ENCODE measurements at places on chromosomes 7 and 10. TPM values are rescaled to one million over a fixed set of nuclear protein-coding genes. Genes with fewer than 3 reads are reported as not detected.

DNA sequence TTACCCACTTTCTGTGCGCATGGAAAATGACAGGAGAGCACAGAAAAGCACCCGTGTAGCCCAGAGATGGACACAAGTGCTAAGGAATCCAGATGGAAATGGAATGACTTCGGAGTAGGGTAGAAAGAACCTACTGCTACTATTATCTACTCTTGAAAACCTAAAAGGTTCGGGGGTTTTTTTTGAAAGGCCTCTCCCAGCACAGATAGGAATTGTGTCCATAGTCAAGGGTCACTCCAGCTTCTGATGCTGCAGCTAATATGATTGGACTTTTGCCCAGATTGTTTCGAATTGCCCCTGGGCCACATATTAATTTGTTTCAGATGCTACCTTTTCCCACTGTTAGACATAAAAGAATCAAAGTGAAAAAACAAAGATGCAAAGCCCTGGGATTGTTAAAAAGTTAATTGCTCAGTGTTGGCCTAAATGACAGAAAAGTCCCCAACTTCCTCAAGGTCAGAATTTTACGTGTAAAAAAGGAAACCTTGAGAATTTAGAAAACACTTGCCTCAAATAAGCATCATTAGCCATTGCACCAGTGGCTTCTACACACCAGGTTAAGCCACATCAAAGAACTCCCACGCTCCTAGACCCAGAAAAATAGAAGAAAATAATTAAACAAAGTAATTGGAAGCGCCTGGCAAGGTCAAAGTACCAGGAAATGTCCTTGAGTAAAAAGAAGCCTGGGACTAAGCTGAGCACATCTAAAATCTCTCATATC, 40.8 kb upstream of the INSIG1 start:
- H3K4me3 ChIP-seq: no peak overlapping the region
- no peaks in the 10 kb centered on the region for H3K27me3 ChIP-seq
- DNase-seq: no peak
- H3K4me1 ChIP-seq: no peaks in the 10 kb centered on the region
- H3K27ac ChIP-seq: peak overlapping the region; percentile 64

DNA sequence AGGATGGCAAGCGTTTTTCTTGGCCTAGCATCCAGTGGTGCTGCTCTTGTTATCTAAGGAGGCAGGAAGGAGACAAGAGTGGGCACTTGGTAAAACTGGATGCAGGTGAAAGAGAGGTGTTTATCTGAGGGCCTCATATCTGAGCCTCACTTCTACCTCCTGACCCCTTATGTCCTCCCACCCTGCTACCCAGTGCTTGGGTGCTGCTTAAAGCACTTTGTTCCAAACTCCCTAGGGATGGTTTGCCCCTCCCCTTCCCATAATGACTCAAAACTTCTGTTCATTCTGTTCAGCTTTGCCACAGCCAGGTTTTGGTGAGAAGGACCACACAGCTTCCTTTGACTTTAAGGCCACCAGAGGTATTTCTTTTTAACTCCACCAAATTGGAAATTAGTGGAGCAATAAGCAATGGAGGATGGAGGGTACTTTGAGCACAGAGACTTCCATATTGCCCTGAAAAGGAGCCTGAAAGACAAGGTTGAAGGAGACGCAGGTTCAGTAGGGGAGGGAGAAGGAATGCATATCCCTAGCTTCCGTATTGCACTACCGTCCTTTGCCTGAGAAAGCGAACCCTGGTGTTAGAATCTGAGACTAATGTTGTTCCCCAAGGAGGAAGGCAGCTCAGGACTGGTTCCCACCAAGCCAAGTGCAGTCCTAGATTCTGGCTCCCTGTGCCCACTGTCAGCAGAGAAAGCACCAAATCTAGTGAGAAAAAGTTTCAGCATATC, 30.1 kb downstream of the ENTPD1 start:
- H3K27ac ChIP-seq: no peak overlapping the region
- H3K36me3 ChIP-seq: no peaks in the 10 kb centered on the region
- no peak overlapping the region for H3K4me3 ChIP-seq
- no peak for DNase-seq
- H3K27me3 ChIP-seq: no peaks in the 10 kb centered on the region

- H3K27ac ChIP-seq: no peak overlapping the region
- no peak for DNase-seq
- no peaks in the 10 kb centered on the region for H3K27me3 ChIP-seq
Observed at GRCh38 chr10:86250399-86250798, 116.2 kb downstream of the GRID1 start.

DNA sequence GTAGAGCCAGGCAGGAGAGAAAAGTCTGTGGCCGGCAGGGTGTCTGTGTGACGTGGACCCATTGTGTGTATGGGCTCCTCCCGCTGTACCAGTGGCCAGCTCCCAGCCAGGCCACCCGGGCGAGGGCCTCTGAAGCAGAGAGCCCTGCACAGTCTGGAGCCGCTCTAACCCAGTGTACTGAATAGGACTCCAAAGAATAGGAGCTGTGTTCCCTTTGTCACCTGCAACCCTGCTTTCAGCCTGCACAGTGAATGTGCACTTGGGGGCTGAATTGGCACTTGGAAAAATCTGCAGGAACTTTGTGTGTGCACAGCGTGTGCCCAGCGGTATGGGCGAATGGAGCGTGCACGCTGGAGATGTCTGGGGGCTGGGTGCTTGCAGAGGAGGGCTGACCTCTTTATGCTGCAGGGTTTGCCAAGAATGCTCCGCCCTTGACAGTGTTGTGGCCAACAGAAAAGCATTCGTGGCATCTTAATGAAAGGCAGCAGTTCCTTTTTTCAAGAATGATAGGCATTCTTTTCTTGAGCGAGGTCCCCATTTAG, 216.2 kb downstream of the AUTS2 start:
- no peak for DNase-seq
- no peaks in the 10 kb centered on the region for H3K27me3 ChIP-seq
- no peak overlapping the region for H3K4me3 ChIP-seq
- no peak overlapping the region for H3K27ac ChIP-seq
- no peaks in the 10 kb centered on the region for H3K36me3 ChIP-seq

GRCh38 chr10:51075043-51075872, 971 bp downstream of the PRKG1 start:
- no peaks in the 10 kb centered on the region for H3K36me3 ChIP-seq
- no peaks in the 10 kb centered on the region for H3K27me3 ChIP-seq
- H3K4me1 ChIP-seq: no peaks in the 10 kb centered on the region
- H3K27ac ChIP-seq: peak overlapping the region; percentile 92

DNA sequence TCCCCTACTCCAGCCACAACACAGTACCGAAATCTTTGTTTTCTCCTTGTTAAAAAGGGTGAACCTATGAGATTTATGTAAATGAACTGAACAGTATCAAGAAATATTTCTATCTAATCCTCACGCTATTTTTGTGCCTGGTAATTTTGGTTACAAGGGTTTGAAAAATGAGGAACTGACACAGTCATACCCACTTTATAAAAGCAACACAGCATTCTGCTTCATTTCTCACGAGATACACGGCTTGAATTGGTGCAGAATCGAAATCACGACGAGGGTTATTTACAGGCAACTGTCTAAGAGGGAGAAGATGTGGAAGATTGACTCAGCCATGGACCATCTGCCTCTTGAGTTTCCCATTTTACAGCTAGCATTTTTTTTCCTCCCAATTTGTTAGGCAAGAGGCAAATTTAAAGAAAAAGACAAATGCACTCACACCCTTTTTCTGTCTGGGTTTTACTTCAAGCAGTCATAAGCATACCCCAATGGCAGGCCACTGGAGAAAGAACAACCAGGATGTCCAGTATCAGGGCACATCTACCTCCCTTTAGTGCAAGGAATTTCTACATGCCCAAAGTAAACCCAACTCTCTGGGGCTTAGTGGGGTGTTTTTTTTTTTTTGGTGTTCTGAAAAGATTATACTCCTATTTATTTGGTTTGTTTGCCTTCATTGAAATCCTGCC, 108.1 kb downstream of the ITGB8 start:
- no peak for DNase-seq
- H3K36me3 ChIP-seq: no peaks in the 10 kb centered on the region
- no peak overlapping the region for H3K27ac ChIP-seq

DNA sequence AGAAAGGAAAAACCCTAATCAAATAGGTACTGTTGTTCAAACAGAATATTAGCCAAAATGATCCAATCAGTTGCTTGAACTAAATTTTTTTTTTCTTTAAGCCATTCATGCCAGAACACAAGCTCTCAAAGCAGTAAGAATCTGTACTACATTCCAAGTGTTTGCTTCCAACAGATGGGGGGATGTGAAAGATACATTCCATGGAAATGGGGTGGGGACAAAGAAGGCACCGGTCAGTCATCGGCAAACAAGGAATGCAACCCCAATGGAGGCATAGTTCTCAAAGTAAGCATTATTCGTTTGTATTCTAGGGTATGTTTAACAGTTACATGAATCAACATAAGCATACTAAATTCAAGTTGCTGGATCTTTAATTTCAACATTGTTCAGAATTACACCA, 32.5 kb downstream of the C10orf143 start:
- no peaks in the 10 kb centered on the region for H3K27me3 ChIP-seq
- H3K4me3 ChIP-seq: no peak overlapping the region
- no peak overlapping the region for H3K27ac ChIP-seq
- H3K36me3 ChIP-seq: no peaks in the 10 kb centered on the region
- no peaks in the 10 kb centered on the region for H3K4me1 ChIP-seq
- no peak for DNase-seq

DNA sequence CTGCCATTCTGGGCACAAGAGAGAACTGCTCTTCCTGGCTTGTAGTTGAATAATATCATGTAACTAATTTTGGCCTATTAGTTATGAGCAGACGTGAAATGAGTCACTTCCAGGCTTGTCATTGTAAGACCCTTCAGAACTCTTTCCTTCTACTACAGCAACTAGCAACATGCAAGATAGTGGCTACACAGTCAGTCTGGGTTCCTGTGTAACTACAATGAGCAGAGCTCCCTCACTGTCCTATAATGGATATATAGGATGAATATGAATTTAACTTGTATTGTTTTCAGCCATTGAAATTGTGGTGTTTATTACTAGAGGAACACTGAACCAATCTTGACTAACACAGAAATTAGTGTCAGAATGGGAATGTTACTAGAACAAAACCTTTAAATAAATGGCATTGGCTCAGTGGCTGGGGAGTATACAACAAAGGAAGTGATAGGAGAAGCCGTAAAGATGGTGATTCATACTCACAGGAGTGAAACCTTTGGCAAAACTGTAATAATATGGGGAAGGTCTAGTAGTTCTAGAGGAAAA, 2.9 kb upstream of the MTPN start:
- no peak overlapping the region for H3K4me3 ChIP-seq
- no peaks in the 10 kb centered on the region for H3K36me3 ChIP-seq
- peak overlapping the region; percentile 9 for H3K27ac ChIP-seq
- no peaks in the 10 kb centered on the region for H3K27me3 ChIP-seq

- peaks cover 27% of the 10 kb centered on the region for H3K4me1 ChIP-seq
- no peaks in the 10 kb centered on the region for H3K36me3 ChIP-seq
- peak; percentile 83 for DNase-seq
- H3K27ac ChIP-seq: peak overlapping the region; percentile 97
- no peak overlapping the region for H3K4me3 ChIP-seq
- H3K27me3 ChIP-seq: no peaks in the 10 kb centered on the region
Observed at GRCh38 chr10:71766717-71767419, 6.5 kb downstream of the VSIR start.

GRCh38 chr7:116030651-116031276, at the start of gene TFEC:
TSS of gene TFEC (minus strand) at chr7:116030763. CDS start at chr7:115984441, 46,322 bp downstream.
- no peak within 1 kb of the TSS for H3K27ac ChIP-seq
- DNase-seq: no peak
- H3K4me3 ChIP-seq: no peak within 1 kb of the TSS
- H3K36me3 ChIP-seq: no peaks in the 10 kb centered on the region
- H3K4me1 ChIP-seq: no peaks in the 10 kb centered on the region
- H3K27me3 ChIP-seq: no peaks in the 10 kb centered on the region

- peaks cover 5% of the 10 kb centered on the region for H3K4me1 ChIP-seq
- no peak overlapping the region for H3K27ac ChIP-seq
- DNase-seq: no peak
- H3K36me3 ChIP-seq: no peaks in the 10 kb centered on the region
Observed at GRCh38 chr7:30222515-30223215, 61.7 kb upstream of the ZNRF2 start.

GRCh38 chr10:132138133-132138532, 48.6 kb upstream of the DPYSL4 start:
- H3K27ac ChIP-seq: no peak overlapping the region
- H3K36me3 ChIP-seq: no peaks in the 10 kb centered on the region
- H3K4me1 ChIP-seq: no peaks in the 10 kb centered on the region
- no peaks in the 10 kb centered on the region for H3K27me3 ChIP-seq

DNA sequence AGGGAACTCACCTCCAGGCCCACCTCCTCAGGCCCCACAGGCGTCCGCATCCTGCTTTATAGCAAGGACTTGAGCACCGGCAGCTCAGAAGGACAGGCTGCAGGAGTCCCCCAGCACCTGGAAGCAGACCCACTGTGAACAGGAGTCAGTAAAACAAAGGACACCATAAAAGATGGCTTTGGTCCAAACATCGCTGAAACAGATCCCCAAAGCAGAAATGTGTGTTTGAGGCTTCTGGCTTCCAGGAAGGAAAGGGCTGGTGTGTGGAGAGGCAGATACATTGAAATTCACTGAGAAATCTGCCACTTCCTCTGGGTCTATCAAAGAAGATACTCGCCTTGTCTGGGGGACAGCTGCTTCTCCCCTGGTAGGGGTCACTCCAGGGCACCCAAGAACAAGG, 286.2 kb downstream of the PLXNA4 start:
- no peaks in the 10 kb centered on the region for H3K27me3 ChIP-seq
- no peak for DNase-seq
- H3K4me3 ChIP-seq: no peak overlapping the region
- H3K4me1 ChIP-seq: no peaks in the 10 kb centered on the region

- no peaks in the 10 kb centered on the region for H3K4me1 ChIP-seq
- DNase-seq: no peak
- H3K27ac ChIP-seq: no peak overlapping the region
- H3K4me3 ChIP-seq: no peak overlapping the region
Observed at GRCh38 chr7:3605222-3605621, 304.2 kb downstream of the SDK1 start.

DNA sequence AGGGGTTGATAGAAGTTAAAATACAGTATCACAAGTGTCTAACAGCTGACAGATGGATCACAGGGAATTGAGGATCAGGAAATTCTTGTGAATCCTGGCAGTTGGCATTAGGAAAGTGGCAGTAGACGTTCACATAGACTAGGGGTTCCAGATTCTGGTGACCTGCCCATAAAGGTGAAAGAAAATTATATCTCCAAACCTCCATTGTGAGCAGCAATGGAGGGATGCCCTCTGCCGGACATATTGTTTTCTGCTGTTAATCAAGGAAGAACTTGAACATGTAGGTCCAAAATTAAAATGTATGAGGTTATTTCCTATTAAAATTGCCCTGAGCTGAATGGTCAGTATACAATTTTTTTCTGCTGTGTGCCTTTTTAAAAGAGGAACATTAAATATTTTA, 5.1 kb downstream of the NME8 start:
- H3K4me1 ChIP-seq: no peaks in the 10 kb centered on the region
- H3K27me3 ChIP-seq: no peaks in the 10 kb centered on the region
- no peak for DNase-seq
- H3K4me3 ChIP-seq: no peak overlapping the region
- H3K27ac ChIP-seq: no peak overlapping the region

The FAM241B gene
- 0.35 TPM for total RNA-seq

The EN2 gene
- not detected for total RNA-seq

The PLPP4 gene
- total RNA-seq: not detected
